ENCODE measurements at places on chromosomes 5 and 9. TPM values are rescaled to one million over a fixed set of nuclear protein-coding genes. Genes with fewer than 3 reads are reported as not detected.

SOHLH1 gene
- total RNA-seq, result not detected

SERF1A gene
- 9.8 TPM for total RNA-seq

PDLIM4 gene
- 34.8 TPM for total RNA-seq

PCDHB4 gene
- total RNA-seq, result 1.8 TPM

FOXE1 gene
- not detected for total RNA-seq

KIF4B gene
- total RNA-seq, result not detected

HTR4 gene
- total RNA-seq, result 0.11 TPM

Measured in articular chondrocyte of knee joint (primary cell).